ENCODE measurements at places on chromosomes 5 and 9.

DNA sequence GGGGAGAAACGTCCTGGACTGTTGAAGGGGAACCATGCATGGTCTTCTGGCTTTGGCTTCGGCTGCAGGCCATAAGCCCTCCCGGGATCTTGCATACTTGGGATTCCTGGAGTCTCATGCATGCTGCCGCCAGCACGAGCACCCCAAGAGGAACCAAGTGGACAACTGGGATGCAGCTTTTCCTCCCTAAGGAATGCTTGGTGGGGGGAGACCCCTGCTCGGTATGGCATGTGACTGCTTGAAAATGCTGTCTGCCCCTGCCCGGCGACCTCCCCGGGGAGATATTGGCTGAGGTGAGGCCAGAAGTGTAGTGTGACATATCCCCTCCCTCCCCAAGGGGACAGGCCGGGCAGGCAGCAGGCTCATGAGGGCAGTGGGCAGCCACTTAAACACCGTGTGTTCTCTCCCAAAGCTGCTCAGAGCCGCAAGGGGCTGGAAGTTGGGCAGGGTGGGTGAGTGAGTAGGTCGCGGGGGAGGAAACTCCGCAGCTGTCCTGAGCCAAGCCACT is 15.7 kb downstream of the TMEM171 start:
- no peak for DNase-seq

GRCh38 chr5:76145945-76146344 is 62.8 kb downstream of the SV2C start:
- no peak for DNase-seq

DNA sequence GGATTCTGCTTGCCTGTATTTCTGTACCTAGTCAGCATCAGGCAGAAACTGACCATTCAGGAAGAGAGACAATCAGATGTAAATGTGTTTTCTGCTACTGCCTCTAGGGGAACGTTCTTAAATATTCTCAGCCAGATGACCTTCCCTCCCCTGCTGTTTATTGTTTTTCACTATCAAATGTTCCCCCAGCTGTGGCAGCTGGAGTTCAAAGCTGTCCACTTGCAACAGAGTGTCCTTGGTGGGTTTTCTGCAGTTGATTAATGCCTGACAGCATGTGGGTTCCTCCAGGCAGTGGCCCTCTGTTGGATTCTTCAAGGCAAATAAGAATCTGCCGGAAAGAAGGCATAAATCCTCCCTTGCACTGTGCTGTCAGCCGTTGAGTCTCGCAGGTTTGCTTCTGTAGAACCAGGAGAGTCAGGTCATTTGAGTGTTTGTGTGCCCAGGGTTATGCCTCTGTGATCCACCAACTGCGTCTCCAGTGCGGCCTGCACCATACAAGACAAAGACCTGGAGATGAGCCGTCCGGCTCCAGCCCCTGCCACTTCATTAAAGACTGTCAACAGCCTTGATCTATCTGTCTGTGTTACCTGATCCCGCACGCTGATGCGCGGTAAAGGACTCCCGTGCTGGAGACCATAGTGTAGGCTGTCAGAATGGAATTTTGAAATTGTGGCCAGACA is 203.4 kb downstream of the GADD45G start:
- DNase-seq: no peak

DNA sequence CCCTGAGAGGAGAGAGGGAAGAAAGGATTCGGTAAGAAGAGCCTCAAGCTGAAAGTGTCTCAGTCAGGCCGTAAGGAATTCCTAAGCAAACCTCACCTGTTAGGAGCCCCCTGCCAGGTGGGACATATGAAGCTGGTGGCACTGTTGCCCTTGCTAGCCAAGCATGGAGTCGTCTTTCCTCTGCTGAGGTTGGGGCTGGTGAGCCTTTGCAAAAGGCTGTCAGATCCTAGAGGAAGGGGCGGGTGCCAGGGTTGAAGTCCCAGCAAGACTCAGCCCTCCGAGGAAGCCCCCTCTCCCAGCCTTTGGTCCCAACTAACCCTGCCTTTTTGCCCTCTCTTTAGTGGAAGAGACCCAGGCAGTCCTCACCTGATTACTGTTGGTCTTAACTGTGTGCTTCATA is 5.5 kb upstream of the SMIM32 start:
- no peak for DNase-seq

- no peak for DNase-seq
Measured at GRCh38 chr5:172160506-172160905, 27.5 kb downstream of the STK10 start.

DNA sequence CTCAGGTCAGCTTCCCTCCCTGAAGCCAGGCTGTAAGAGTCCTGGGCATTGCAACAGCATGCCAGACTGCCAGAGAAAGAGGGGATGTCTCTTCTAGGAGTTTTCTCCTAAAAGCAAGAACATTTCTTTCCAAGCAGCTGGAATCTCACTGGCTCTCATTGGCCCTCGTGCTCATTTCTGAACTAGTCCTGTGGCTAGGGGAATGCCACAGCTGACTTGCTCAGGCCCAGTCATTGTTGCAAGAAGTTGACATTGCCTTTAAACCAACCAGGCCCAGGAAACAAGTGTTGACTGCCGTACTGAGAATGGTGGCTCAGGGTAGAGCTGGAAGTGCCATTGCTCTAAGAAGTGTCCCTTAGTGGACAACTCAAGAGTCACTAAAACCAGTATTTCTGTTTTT is 15.0 kb upstream of the CEP120 start:
- DNase-seq: no peak

DNA sequence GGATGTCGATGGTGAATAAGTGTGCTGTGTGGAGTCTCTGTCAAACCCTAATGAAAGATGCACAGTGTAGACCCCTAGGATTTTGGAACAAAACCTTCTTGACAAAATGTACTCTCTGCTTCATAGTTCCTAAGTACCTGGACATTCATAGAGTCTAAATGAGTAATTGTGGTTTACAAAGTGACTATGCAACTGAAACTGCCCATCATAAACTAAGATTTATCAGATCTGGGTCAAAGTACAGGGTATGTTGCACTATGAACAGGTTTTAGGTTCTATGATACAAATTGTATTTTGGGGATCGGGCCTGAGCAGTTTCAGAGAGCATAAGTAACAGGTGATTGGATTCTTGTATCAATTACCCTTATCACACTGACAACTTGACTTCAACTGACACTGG is 79.4 kb downstream of the LURAP1L start:
- no peak for DNase-seq

DNA sequence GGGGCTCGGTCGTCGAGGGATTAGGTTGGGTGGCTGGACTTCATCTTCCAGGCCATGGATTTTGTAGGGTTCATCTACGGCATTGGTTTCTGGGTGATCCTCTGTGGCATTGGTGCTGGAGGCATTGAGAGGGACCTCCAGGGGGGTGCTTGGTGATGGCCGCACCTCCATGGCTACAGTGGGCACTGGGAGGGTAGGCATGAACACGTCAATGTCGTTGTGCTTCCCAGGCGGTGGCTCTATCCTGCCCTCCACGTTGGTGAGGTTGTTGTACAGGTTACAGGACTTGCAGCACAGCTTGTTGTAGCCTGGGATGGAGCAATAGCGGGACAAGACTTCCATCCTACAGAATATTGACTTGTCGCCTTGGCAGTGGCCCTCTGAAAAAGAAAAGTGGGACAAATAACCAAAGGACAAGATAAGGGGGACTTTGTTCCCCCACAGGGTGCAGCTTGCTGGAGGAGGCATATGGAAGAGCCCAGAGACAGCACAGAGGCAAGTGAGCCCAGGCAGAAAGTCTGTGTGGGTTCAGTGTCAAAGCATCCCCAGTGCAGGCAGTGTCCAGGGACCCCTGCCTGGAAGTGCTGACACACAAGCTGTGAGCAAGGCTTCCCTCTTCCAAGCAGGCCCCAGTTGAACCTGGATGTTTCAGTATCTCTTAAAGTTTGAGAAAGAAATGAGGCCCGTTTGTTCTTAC is 53.9 kb downstream of the ZNF354C start:
- DNase-seq: no peak

DNA sequence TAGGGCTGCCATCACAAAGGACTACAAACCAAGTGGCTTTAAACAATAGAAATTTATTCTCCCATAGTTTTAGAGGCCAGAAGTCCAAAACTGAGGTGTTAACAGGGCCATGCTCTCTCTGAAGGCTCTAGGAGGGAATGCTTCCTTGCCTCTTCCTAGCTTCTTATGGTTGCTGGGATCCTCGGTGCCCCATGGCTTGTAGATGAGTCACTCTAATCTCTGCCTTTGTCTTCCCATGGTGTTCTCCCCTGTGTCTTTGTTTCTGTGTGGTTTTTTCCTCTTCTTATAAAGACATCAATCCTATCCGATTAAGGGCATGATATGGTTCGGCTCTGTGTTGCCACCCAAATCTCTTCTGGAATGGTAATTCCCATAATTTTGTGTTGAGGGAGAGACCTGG is 178.8 kb upstream of the NREP start:
- DNase-seq: no peak

DNA sequence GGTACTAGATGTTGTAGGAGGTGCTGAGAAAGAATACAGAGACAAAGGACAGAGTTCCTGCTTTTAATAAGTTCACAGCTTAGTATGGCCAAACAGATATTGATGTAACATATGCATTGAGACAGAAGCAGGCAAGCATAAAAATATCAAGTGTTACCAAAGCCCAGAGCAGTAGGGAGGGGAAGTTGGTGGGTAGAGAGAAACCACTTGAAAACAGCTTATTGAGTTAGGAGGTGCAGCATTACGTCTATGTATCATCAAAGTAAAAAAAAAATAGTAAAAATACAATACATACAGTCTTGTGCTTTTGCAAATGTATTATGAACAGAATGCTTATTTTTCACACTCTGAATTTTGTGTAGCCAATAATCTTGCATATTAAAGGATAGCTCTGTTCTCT is 441.8 kb upstream of the SGCD start:
- DNase-seq: no peak

- DNase-seq: no peak
Measured at GRCh38 chr5:110161162-110161561, 471.4 kb downstream of the MAN2A1 start.

DNA sequence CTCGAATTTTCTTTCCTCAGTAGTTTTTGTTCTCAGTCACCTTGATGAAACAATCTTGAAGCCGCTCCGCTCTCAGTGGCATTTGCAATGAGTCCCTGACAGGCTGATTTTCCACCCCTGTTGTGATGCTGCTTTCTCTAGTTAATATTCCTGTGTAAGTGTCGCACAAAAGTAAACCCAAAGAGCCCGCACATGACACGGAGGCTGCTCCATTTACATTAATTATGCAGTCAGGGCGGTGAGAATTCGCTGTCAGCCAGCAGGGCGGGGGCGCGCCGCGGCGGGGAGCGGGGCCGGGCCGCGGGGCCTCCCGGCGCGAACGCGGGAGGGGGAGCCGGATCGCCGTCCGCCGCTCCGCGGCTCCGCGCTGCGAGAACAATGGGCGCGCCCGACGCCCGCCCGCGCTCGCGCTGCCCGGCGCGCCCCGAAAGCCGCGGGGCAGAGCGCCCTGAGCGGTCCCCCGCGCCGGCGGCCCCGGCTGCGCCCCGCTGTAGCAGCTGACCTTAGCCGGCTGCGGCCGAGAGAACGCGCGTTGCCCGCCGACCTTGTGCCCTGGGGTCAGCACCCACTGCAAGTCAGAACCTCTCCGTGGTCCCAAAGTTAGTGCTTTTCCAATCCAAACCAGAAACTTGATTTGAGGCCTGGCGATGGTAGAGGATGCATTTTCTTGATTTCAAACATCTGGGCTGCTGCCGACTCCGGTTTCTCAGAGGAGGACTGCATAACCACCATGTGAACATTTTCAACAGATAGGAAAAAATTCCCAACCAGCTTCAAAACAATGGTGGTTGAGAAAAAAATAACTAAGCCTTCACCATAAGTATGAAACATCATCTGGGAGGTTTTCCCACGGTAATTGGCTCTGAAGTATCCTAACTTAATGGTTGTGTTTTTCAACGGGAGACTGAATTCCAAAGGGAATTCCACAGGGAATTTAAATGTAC is 142.6 kb downstream of the PBX3 start:
- DNase-seq: no peak

- no peak for DNase-seq
Measured at GRCh38 chr5:159878988-159879471, 37.3 kb upstream of the ADRA1B start.

- DNase-seq: no peak
Measured at GRCh38 chr5:170387775-170388639, 1.2 kb downstream of the KCNMB1 start.

- DNase-seq: no peak
Measured at GRCh38 chr9:86697213-86697612, 250.1 kb downstream of the GAS1 start.

DNA sequence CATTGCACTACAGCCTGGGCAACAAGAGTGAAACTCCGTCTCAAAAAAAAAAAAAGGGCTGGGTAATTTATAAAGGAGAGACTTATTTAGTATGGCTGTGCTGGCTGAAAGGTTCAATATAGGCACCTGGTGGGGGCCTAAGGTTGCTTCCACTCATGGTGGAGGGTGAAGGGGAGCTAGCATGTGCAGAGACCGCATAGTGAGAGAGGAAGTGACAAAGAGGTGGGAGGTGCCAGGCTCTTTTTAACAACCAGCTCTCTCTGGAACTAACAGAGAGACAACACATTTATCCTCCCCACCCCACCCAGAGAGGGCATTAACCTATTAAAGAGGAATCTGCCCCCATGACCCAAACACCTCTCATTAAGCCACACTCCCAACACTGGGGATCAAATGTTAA is 28.9 kb upstream of the SERINC5 start:
- DNase-seq: no peak

GRCh38 chr5:171494452-171495121 is 75.1 kb downstream of the FGF18 start:
- no peak for DNase-seq

DNA sequence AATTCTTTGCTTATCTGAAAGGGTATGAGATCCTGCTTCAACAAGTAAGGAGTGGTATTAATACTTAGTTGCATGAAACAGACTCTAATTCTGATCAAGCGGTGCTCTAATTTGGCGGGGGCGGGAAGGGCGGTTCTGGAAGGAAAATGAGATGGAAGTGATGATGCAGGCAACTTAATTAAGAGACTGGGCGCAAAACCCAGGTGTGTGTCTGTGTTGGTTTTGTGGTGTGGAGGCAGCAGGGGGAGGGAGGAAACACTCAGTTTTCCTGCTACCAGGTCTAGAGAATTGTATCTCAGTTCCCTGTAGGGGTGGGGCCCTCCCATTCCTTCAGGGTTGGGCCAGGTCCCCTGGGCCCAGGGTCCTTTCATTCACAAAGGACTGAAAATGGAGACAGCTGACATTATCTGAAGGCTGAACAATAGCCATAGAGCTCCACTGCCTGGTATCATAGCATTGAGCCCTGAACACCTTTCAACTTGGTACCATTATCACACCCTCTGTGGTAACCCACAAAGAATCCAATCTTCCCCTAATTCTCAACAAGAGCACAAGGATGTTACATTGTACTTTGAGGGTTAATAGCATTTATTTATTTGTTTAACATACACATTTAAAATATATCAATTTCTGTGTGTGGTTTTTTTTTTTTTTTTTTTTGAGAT is 17.2 kb upstream of the C5orf47 start:
- no peak for DNase-seq

GRCh38 chr5:135204151-135204600 is 170.1 kb upstream of the PITX1 start:
- no peak for DNase-seq
